D341Med (cell line): ENCODE measurements at places on chromosomes 6 and 20.

- DNase-seq = peak; percentile 44
These were observed 145.4 kb downstream of the DST start for GRCh38 chr6:56497240-56497639.

DNA sequence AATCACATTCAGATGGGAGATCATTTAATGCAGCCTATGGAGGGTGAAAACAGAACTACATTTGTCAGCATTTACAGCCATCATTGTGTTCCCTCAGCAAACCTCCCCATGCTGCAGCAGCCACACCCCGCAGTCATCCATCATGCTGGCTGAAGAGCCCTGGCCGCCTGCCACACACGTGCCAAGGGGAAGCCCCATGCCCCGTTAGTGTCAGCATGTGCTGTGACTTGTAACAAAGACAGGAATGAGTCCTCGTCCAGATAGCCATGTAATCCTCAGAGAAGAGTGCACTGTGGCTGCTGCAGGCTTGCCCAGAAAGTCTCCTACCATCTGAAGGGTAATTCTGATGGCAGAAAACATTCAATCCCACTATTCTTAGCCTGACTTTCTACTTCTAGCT, 1097.8 kb downstream of the KIF16B start:
- DNase-seq = no peak

DNA sequence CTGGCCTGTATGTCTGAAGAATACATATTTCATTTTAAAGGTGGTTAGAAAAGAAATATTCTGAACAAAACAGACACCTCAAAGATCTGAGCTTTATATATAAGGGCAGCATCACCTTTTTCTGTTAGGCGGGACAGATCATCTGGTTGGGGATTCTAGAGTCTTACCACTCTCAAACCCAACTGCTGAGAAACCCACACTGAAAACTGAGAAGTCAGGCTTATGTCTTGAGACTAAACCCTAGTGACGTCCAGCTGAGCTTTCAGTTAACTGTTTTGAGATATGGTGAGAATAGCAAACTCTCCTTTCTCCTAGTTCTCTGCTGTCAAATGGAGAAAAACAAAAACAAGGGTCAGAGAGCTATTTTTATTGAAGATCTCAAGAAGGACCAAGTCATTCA, 63.7 kb upstream of the CCN6 start:
- no peak for DNase-seq

DNA sequence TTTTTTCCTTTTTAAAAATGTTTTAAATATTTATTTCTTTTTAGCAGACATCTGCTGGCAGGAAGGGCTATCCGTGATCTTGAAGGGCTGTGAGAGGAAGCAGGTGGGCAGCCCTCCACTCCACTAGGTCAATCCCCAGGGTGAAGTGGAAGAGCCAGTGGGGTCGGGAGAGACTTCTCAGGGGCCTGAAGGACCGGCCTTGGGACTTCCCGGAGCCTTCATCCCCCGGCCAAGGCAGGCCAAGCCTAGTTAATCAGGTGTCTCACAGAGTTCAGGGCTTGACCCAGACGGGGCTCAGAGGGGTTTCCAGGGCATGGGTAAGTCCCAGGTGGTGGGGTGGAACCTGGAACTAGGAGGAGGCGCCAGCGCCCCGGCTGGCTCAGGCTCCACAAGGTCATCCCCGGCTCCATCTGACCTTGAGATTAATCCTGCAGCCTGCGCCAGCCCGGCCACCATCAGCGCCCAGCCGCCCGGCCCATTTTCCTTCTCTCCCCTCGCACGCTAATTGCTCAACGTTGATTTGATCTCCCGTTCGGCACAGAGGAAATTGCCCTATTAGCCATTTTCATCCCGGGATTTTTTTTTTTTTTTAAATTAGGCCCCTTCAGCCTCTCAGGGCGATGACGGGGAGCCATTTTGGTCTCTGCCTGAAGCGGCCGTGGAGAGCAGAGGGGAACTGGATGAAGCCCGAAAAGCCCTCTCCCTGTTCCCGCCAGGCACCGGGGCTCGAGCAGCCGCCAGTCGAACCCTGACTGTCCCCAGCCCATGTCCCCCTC, 44.4 kb downstream of the MDFI start:
- DNase-seq = no peak

- DNase-seq = no peak
These were observed 36.0 kb downstream of the ATXN1 start for GRCh38 chr6:16725145-16725864.

- DNase-seq = no peak
These were observed 50.3 kb downstream of the TPBG start for GRCh38 chr6:82413868-82414267.

DNA sequence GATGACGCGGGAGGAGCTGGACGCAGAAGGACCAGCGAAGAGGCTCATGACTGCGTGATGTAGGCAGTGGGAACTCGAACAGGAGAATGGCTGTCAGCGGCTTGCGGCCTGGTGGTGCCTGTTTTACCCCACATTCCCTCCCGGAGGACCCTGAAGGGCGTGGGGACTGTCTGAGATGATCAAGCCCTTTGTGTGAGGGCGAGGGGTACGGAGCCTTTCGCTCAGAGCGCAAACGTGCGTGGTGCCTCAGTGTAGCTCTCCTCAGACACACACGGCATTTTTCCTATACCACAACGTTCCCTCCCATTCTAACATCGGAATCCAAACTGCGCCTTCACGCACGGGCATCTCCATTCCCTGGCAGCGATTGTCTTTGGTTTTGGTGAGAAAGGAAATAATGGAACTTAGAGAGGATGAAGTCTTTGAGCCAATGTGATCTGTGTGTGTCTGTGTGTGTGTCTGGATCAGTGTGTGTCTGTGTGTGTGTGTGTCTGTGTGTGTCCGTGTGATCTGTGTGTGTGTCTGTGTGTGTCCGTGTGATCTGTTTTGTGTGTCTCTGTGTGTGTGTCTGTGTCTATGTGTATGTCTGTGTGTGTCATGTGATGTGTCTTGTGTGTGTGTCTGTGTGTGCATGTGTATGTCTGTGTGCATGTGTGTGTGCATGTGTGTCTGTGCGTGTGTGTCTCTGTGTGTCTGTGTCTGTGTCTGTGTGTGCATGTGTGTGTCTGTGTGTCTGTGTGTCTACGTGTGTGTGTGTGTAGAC, 5.3 kb downstream of the PTK6 start:
- DNase-seq = peak; percentile 37

DNA sequence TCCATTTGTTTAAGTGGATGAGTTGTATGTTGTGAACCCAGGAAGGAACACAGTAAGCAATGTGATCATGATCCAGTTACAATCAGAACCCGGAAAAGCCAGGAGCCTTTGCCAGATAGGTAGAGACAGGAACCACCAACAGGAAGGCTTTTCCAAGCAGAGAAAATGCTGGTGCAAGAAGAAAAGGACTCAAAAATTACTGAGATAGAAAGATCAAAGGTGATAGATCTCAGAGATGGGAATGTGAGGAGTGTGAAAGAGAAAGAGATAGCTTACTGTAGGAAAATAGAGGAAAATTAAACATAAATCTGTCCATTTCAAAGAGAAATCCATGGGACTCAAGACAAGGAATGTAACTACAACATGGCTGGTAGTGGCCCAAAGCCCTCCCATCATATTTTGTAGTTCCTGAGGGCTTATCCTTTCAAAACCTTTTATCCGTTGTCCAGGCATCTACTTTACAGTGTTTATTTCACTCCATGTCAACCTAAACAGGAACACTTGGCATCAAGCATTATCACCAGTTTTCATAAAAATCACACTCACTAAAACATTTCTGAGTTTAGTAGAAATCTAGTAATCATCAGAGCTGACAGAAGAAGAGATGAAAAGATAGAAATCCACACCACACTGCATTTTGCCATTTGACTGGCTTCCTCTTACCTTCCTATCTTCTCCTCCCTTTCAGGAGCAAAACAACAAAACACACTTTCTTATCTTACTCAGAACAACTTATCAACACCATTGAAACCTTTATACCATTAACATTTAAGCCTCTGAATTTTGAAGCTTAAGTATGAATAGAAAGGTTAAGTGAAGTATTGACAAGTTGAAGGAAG, 44.5 kb upstream of the STXBP5 start:
- DNase-seq = no peak

DNA sequence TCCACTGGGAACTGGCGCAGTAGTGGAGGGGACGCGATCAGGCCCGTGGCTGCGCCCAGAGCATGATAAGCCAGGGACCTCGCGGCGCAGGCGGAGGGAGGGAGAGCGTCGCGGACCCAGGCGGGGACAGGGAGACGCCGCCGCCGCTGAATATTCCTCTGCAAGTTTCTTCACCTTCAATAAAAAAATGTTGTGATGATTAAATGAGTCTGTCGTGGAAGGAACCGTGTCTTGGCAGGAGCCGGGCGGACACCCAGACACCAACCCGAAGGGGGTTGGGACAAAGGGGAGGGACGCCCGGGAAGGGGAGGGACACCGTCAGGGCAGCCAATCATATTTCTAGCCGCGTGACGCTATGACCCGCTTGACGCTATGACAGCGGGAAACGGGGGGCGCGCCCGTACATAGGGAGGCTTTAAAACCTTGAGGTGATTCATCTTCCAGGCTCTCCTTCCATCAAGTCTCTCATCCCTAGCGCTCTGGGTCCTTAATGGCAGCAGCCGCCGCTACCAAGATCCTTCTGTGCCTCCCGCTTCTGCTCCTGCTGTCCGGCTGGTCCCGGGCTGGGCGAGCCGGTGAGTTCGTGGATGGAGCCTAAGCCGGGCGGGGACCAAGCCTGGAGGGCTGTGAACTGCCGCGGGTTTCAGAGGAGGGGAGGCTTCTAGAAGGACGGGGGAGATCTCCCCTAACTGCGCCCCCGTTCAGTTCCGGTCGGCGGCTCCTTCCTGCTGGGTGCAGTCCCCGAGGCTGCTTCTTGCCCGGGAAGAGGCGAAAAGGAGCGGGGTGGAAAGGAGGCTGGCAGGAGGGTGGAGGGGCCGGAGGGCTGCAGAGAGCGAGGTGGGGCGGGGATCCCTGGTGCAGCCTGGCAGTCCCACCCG, at the start of gene ULBP2:
Gene ULBP2, plus strand, starts transcription at position 432 of the 878 bp plus-strand sequence. Its CDS starts 59 bp downstream, at position 491.
- DNase-seq = peak; percentile 87

DNA sequence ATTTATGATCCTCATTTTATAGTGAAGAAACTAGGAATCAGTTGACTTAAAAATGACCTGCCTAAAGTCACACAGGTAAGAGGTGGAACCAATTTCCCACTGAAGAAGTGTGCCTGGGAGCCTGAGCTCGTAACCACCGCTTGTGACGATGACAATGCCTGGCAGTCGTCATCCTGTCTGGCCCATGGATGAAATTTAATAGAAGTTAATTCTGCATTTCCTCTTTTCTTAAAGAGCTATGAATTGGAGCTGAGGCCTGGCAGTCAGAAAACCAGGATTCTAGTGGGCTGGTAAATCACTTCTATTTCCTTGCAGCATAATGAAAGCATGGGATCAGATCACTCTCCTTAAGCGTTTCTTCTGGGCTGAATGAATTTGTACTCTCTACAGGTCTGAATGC, 200.0 kb upstream of the SGK1 start:
- no peak for DNase-seq

GRCh38 chr6:116090251-116090650, 10.4 kb upstream of the NT5DC1 start:
- no peak for DNase-seq

DNA sequence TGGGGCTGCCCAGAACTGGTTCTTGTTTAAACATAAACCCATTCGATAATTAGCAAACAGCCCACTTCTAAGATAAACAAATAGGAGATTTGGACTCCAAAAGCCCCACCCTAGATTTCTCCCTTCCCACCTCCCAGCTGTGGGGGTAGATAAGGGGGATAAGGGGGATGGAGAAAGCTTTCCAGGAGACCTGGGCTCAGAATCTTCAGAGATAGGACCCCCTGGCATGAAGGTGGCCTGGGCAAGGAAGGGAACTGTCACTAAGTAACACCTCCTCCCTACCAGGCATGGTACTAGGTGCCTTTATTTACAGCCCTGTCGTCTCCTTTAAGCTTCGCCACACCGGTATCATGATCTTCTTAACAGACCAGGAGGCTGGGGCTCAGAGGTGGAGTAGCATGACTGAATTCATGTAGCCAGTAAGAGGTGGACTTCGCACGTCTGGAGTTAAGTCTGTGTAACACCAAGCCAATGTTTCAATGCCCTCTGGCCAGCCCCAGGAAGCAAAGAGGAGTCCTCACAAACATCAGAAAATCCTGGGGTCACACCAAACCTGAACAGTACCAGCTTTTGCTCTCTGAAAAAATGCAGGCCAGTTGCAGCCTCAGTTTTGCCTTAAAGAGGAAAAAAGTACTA, 4.6 kb downstream of the SDC4 start:
- no peak for DNase-seq

DNA sequence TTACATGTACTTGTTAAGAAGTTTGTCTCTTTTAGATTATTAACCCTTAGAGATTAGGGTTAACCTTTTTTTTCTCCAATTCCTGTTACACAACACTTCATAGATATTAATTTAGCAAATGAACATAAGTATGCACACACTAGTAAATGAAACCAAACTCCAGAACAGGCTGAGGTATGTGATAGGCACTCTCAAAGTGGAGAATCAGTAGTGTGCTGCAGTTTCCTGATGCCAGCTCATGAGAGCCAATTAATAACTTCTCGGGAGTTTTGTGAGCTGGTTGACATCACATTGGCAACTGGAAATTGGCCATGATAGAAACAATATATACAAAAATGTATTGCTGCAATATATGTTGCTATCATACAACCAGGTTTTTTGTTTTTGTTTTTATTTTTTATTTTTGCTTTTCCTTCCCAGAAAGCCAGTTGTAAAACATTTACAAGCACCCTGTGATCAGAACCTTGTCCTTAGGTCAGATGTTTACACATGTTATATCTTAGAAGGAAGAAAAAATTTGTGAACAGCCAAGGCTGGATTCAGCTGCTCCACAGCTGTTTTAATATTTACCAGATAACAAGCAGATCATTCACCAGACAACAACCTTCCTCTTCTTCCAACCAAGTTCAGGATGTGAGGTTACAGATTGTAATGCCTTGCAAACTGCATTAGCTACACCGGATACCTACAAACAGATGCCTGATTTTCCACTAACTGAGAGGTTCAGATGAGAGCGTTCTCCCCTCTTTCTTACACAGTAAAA, 42.4 kb upstream of the ECHDC1 start:
- no peak for DNase-seq

DNA sequence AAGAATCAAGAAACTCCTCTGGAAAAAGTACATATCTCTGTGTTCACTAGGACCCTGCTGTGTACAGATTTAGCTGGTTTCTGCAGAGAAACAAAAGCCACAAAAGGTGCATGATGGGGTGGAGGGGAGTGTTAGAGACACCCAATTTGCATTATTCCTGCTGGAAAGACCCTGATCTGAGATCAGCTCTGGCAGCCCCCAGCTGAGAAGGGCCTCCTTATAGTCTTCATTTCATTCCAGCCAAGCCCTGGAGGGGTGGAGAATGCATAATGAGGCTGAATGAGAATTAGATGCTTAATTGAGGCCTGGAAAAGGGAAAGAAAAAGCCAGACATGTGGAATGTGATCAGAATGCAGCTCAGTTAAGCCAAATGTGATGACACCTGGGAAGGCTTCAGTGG, 545.6 kb downstream of the KIF16B start:
- no peak for DNase-seq

DNA sequence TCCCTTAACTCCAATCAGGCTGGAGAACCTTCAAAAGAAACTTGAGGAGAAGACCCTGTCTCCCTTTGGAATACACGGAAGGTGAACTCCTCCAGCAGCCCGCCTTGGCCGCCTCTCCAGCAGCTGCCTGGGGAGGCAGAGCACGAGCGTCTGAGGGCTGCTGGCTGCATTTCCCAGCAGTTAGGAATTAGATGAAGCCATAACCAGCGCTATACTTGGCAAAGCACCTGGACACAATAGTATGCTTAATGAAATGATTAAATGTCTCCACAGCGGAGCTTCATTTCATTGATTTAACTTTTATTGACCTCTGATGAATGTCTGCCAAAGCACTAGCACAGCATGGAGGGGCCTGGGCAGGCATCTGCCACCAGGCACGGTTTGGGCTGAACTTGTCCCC, 73.5 kb downstream of the TMEM242 start:
- no peak for DNase-seq

- no peak for DNase-seq
These were observed 11.2 kb upstream of the SIRPA start for GRCh38 chr20:1883986-1884385.

GRCh38 chr20:8527998-8528723, 396.1 kb downstream of the PLCB1 start:
- DNase-seq = no peak
